ENCODE measurements at places on chromosomes 7 and 10.

DNA sequence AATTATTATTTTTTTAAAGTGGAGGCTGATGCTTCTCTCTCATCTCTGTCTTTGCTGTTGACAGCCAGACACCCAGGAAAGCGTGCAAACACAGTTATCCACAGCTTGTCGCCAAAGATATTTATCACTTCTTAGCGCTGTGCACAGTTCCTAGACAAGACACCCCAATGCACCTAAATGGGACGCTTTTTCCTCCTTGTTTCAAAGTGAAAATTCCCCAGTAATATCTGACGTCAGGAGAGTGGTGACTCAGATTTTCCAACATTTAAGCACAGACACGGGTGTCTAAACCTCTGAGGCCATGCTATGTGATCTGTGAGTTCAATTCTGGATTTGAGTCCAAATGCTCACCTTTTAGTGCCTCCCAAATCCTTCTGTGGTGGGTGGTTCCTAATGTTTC lies 151.6 kb downstream of the EMX2 start:
- DNase-seq, result no peak

DNA sequence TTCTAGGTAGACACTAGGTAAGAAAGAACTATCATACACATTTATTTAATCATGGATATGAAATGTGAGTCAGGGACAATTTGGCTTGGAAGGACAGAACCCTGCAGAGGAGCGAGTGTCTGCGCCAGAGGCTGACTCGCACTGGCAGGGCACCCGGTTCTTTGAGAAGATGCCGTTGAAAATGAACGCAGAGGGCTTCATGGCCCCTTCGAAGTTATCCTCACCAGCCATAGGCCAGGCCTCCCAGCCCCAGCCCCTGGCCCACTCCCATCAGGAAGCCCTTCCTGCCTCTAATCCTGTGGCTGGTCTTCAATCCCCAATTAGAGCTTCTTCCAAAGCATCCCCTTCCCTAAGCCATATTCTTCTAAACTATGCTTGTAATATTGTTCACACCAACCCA lies 239.8 kb downstream of the TCERG1L start:
- DNase-seq, result no peak

- DNase-seq, result no peak
Measured at GRCh38 chr10:24455447-24455846, 246.5 kb downstream of the KIAA1217 start.

DNA sequence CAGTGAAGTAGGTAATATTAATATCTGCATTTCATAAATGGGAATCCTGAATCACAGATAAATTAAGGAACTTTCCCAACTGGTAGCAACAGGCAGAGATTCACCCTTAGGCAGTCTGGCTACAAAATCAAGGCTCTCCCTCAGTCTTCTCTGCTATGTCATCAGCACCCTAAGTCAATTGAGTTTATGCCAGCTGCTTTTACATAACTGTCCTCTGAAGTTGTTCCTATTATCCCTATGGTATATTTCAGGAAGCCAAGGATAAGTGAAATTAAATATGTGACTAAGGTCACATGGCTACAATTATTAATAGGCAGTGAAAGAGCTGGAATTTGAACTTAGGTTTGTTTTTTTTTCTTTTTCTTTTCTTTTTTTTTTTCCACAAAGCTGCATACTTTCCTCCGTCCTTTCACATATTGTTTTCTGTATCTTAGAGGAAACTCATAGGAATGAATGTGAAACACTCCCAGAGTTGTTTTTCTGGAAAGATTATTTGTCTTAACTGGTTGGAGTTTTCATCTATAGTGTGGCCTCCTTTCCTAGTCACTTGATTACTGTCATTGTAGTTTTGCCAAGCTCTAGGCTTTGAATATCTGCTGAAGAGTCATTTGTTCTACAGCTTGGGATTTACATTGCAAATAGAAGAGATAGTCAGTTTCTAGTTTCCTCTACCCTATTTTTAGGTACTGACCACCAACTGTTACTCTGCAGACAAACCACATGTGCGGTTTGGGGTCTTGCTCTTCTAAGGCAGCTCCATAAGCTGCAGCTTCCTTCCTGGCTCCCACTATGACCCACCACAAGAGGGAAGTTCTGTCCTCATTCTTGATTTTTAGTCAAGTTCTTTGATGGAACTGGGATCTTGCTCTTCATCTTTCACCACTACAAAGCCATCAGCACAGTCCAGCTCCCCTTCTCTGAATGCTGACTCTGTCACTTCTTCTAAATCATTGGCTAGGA lies 338.0 kb upstream of the KIAA1217 start:
- no peak for DNase-seq

GRCh38 chr10:126115886-126116285 lies 219.5 kb downstream of the FANK1 start:
- DNase-seq, result no peak

DNA sequence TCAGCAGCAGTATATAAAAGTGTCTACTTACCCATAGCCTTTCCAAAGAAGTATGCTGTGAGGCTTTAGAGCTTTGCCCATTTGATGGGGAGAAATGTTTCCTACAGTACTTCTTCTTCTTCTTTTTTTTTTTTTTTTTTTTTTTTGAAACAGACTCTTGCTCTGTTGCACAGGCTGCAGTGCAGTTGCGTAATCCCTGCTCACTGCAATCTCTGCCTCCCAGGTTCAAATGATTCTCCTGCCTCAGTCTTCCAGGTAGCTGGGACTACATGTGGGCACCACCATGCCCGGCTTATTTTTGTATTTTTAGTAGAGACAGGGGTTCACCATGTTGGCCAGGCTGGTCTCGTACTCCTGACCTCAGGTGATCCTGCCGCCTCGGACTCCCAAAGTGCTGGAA lies 101.7 kb upstream of the TMEM26 start:
- peak; percentile 7 for DNase-seq

- DNase-seq, result peak; percentile 50
Measured at GRCh38 chr7:101315336-101315735, 6.3 kb downstream of the IFT22 start.

DNA sequence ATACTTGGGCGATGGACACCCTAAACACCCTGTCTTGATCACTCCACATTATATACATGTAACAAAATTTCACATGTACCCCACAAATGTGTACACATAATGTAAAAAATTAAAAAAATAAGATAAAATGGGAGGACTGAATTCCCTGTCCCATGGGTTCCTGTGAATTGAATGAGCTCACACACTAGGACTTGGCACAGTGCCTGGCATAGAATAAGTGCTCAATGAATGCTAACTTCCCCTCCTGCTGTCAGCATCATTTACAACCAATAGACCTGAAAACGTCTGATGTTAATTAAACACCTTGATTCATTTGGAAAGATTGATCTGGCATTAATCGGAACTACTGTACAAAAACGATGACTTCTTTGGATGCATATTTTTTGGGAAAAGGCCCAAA lies 117.3 kb upstream of the ZNF438 start:
- DNase-seq, result no peak

DNA sequence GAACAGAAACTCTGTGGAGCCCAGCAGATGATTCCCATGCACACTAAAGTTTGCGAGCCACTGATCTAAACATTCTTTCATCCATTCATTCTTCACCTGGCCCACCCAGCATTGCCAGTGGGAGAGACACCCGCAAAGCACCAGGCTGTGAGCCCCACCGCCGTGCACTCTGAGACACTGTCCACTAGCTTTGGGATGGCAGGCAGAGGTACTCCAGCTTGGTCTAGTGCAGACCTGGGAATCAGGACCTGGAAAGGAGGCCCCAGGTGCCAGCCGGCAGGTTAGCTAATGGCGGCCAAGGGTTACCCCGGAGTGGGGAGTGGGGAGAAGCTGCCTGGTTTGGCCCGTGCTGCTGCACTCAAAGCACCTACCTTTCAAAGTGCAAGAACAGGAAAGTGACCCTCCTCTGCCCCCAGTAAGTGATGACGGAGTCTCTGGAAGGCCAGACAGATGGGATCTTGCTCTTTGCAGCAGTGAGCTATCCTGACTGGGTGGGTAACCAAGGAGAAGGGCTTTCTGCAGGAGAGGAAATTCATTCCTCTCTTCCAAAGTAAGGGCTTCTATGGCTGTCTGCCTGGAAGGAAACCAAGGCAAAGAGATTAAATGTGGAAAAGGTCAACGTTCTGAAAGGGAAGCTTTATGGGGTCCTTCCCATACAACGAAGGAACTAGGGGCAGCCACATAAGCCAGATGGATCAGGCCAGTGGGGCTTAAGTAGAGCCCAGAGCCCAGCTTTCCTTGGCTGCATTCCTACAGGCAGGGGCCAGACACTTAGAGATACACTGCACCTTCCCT lies 74.2 kb upstream of the LRRC4 start:
- no peak for DNase-seq

DNA sequence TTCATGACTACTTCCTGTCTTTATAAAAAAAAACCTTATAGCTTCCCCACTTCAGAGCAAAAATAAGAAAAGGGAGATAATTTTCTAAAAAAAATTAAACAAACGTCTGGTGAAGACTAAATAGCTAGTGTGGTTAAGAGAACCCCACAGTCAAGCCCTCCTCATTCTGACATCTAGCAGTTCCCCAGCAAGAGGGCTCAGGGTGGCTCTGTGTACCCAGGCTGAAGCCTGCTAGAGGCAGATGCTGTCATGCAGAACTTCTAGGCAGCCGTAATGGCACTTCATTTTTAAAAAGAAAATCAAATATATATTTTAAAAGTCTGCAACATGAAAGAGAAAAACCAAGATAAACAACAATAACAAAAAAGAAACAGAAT lies 223.1 kb upstream of the KLF14 start:
- DNase-seq, result peak; percentile 2

- DNase-seq, result no peak
Measured at GRCh38 chr7:27177795-27178320, 3.7 kb upstream of the HOXA10 start.

DNA sequence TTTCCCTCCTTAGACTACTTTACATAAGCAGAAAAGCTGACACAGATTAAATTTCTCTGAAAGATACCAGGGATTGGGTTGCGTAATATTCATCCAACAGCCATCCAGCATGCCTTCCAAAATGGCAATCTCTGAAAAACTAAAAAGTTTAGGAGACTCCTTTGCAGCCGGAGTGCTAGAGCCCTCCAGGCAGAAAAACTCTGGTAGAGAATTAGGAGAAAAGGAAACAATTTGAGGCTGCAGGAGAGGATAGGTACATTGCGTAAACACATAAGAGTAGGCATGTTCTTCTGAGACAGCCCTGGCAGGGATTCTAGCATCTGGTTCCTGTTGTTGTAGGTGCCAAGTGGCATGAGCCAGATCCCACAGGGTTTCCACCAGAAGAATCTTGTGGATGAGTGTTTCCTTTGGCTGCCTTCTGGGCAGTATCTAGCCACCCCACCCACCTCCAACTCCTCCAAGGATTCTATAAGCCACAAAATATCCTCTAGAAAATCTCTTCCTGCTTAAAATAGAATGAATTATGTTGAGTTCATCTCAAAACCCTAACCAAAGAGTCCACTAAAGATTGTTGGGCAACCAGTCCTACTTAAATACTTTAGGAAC lies 402.4 kb downstream of the HGF start:
- DNase-seq, result no peak

GRCh38 chr10:88966797-88967196 lies 14.2 kb upstream of the ACTA2 start:
- DNase-seq, result no peak

GRCh38 chr10:69742356-69742695 lies 59.4 kb upstream of the COL13A1 start:
- DNase-seq, result no peak

DNA sequence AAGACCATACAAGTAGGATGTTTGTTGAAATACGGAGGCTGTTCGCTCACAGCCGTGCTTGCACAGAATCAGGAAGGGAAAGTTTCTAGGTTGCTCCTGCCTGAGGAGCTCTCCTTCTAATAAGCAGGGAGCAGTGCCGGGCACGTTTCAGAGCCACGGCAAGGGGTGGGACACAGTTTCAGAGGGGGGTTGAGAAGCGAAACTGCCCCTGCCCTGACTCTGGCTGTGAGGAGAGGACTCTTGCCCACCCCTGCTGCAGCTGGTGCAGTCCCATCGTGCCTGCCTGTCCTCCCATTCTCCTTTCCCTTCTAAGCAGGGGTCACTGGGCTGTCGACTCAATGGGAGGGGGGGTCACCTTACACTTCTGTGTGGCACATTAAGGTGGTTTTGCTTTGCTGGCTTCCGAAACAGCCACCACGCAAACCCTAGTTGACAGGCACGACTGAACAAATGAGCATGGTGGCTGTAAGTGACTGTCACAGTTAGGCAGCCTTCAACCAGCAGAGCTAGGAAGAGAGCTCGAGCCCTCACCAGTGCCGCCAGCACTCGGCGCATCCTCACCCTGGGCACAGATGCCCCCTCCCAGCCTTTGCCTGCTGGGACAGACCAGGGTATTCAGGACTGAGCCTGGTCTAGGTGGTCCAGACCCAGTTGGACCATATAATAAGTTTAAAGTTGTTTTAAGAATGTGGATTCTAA lies 37.5 kb downstream of the ZNF467 start:
- DNase-seq, result no peak

- no peak for DNase-seq
Measured at GRCh38 chr10:34574353-34574934, 240.7 kb downstream of the PARD3 start.

DNA sequence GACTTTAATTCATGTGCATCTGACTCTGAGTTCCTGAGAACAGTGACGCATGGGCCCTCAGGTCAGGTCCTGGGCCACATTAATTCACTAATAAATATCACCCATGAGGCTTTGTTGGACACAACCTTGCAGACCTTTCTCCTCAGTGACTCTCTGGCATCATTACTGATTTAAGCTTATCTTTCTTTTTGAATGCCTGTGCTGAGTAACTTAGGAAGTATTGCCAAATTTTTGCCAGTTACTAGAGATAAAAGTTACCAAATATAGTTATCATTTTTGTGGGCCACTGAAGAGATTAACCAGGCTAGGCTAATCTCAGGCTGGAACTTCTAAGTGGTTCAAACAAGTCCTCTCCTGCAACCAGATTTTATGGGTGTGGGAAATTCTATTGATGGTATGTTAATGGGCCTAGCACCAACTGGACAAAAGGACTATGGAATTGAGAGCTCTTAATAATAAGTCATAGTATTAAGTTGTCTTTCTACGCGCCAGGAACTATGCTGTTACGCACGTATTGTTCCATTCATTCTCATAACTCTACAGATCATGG lies 28.8 kb upstream of the PRTFDC1 start:
- no peak for DNase-seq

GRCh38 chr7:91228927-91229558 lies 35.2 kb upstream of the FZD1 start:
- no peak for DNase-seq

GRCh38 chr10:58044072-58044471 lies 223.6 kb downstream of the IPMK start:
- DNase-seq, result no peak

- DNase-seq, result peak; percentile 67
Measured at GRCh38 chr7:105691680-105692564, 110.6 kb upstream of the EFCAB10 start.

- no peak for DNase-seq
Measured at GRCh38 chr10:33353853-33354252, 19.4 kb upstream of the NRP1 start.

DNA sequence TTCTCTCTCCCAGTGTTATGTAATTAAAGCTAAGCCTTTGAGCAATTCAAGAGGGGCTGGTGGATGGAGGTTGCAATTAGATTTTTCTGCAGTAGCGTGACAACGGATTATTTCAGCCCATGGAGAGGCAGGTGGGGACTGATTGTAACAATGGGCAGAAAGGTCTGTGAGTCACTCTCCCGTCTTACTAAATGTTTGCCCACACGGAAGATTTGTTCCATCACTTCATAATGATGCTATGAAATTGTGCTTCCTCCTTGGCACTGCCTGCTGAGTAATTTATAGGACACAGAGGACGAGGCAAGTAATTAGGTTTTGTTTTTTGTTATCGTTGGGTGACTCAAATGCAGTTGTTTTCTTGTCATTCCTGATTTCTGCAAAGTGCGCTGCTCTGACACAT lies 594.5 kb upstream of the DPP6 start:
- no peak for DNase-seq

GRCh38 chr7:134034652-134035051 lies 92.5 kb upstream of the LRGUK start:
- DNase-seq, result no peak

Measured in inflammatory macrophage treated with lipopolysaccharide for 4 hours (primary cell).